CD4-positive, alpha-beta T cell treated with Interleukin-15 for 4 hours (primary cell): ENCODE measurements at places on chromosomes 3 and 15.

- no peak for DNase-seq
Observed at GRCh38 chr3:187943677-187944389, 198.6 kb upstream of the BCL6 start.

DNA sequence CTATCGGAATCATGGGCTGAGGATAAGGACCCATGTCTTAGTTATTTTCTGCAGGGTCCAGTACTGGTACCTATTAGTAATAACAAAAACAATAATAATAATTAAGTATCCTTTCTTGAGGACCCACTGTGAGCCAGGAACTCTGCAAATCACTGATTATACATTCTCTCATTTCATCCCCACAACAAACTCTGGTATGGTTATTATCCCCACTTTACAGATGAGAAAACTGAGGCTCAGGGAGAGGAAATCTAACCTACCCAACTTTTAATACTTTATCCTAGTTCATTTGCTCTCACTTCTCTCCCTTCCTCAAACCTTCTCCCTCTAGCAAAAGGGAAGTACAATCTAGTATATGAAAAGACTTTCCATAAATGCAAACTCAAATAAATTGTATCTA, 528.4 kb upstream of the PROK2 start:
- DNase-seq, result no peak

DNA sequence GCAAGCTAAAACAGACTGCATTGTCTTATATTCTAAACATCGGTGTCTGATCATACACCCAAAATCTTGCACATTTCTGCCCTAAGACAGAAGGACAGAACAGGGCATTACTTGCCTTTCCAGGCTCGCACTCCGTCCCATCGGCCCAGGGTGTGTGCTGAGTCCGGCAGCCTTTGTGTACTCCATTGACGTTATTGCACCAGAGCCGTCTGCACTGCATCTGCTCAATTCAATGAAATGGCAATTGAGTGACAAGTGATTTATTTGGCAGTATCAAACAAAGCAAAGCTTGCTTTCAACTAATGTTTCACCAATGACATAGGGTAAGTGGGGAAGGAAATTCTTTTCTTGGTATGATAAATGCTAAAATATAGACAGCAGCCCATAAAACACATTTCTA, 40.0 kb downstream of the ADAMTS9 start:
- no peak for DNase-seq

- no peak for DNase-seq
Observed at GRCh38 chr15:68275165-68275746, 2.3 kb upstream of the FEM1B start.

- no peak for DNase-seq
Observed at GRCh38 chr3:42157540-42158538, 66.7 kb downstream of the TRAK1 start.

GRCh38 chr3:11498646-11499045, 145.1 kb downstream of the VGLL4 start:
- no peak for DNase-seq

DNA sequence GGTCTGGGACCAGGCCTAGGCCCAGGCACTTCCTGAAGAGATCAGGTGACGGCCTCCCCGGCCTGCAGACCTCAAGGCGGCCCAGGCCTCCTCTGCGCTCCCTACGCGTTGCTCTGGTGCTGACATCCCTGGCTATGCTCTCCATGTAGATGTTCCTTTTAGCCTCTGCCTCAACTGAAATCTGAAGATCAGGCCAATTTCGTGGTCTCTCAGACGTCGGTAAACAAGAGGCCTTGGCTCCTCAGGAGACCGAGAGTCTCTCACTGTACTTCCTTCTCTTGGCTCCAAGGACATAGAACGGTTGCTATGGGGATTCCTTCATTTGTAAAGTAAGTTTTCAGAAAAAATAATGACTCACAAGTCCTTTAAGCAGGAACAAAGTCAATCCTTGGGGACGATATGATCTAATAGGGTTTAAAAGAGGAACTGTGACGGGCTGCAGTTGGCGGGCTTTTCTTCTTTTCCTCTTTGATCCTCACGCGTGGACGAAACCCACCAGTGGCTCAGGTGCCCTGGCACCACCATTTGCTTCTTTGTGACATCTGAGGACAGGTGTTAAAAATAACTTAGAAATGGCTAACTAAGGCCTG, 55.6 kb upstream of the CGNL1 start:
- DNase-seq, result no peak

- no peak for DNase-seq
Observed at GRCh38 chr3:86788371-86788770, 202.6 kb downstream of the VGLL3 start.

DNA sequence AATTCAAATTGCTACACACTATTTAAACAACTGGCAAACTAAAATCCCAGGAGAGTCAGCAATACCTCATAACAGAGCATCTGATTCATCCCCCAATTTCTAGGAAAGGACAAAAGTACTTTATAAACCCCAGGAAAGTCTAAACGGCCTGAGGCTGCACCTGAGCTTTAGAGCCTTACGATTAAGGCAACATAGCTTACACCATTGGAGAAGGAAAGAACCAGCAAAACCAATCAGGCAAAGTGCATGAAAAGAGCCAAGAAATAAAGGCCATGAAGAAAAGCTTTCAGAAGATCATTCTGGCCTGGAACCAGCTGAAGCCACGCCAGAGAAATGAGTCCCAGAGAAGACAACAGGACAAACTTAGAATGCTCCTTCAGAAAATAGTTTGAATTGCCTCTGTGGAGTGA, 48.1 kb downstream of the PTPN9 start:
- no peak for DNase-seq

DNA sequence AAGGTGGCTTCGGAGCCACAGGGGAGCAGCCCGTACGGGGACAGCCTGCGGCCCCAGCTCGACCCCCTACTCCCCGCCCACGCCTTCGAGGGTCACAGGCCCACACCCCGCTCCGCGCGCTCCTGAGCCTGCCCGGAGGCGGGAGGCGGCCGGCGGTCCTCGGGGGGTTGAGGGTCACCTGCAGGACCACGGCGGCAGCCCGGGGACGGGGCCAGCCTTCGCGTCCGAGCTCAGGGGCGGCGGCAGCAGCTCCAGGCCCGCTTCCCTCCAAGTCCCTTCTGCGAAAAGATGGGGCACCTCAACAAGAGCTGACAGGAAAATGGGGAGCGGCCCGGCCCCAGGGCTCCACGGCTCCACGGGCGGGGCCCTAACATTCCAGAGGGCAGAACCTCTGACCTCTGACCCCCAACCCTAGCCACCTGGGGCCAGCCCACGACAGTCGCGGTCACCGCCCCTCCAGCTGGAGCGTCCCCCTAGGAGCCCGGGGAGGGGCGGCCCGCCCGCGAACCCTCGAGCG, 428 bp downstream of the LYSMD4 start:
- DNase-seq, result no peak

DNA sequence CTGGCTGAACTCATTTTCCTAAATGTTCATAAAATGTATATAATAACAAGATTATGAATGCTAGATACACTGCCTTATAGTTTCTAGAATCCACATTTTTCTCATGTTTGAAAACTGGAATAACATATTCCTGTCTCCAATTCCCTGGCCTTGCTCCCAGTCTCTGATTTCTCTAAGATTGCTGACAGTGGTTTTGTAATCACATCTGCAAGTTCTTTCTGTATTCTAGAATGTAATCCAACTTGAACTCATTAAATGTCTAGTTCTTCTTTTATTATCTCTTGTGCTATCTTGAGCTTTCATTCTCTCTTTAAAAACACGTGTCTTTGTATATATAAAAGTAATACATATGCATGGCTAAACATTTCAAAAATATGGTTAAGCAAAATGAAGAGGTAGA, 215.2 kb upstream of the ADAMTS9 start:
- no peak for DNase-seq

DNA sequence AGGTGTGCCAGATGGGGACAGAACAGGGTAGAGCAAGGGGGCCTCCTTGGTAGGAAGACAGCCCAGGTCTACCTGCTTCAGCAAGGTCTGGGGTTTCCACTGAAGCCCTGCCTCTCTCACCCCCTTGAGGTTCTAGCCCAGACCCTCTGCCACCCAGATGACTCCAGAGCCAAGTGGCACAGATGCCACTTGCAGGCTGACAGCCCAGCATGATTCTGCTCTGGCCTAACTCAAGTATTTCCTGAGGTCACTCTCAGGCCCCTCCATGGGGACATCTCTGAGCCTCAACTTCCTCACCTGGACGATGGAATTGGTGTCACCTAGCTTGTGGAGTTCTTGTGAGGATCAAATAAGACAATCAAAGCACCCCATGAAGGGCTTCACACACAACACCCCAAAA, 23.9 kb downstream of the PLXNB1 start:
- DNase-seq, result no peak

- DNase-seq, result no peak
Observed at GRCh38 chr15:78660584-78660983, 19.6 kb upstream of the CHRNB4 start.

DNA sequence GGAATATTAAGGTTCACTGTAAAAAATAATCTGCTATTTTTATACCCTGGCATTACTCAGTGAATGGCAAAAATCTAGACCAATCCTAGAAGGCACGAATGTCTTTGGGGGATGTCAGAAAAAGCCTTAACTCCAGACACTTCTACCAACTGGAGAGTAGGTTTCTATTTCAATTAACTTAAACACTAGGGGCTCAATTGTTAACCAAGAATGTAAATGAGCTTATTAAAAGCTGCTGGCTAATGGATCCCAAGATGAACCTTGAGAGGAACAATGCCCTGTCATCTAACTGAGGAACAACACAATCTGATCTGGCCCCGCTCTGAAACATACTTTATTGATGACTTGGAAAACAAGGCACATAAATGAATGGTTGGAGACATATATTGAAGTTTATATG, 701.4 kb downstream of the FHIT start:
- no peak for DNase-seq

GRCh38 chr3:177603148-177603603, 405.9 kb upstream of the TBL1XR1 start:
- no peak for DNase-seq

DNA sequence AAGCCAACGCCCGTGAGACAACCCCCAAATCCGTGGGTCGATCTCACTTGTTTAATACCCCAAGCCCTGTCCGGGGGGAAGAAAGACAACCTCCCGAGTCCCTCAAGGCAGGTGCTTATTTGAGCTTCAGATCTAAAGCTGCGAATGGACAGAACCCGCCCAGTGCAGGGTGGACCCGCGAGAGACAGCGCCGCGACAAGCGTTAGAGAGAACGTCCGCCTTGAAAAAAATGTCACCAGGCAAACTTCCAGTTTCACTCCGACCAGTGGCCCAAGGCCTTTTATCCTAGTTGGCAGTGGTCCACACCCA, 740 bp upstream of the OXSR1 start:
- DNase-seq, result no peak

DNA sequence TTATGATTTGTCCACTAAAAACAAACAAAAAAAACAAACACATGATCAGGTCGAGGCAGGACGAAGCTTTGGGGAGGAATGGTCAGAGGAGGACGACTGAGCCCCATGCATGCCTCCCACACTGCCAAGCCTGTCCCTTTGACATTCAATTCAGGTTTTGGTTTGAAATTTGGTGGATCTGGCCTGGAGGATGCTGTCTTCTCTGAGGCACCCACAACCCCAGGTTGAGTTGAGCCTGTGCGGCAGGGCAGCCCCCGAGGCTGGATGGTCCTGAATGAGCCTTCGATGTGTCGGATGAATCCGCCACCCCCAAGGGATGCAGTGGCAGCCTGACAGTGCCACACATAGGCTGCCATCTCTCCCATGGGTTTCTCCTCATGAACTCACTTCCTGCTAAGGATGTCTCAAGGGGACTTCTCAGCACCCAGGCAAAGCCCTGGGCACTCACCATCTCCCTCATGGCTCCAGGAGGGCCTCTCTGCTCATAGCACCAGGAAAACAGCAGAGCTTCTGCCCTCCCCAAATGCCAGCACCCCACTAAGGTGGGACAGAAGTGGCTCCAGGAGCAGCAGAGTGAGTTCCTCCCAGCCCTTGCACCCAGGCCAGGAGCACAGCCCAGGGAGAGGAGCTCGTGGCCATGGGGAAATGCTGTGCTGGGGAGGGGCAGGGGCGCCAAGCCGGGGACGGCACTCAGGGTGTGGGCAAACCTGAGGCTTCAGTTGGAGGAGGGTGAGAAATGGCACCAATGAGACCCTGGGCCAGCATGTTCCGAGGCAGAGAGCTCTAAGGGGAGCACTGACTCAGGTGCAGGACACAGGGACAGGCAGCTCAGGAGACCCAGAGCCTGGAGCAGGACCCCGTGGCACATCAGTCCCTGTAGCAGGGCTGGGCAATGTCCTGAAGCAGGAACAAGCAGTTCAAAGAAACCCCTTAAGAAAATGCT, 18.5 kb downstream of the PRR23E start:
- DNase-seq, result no peak

- DNase-seq, result no peak
Observed at GRCh38 chr3:34619990-34620389, 821.6 kb downstream of the PDCD6IP start.

GRCh38 chr3:64215103-64215502, 10.2 kb downstream of the PRICKLE2 start:
- no peak for DNase-seq

DNA sequence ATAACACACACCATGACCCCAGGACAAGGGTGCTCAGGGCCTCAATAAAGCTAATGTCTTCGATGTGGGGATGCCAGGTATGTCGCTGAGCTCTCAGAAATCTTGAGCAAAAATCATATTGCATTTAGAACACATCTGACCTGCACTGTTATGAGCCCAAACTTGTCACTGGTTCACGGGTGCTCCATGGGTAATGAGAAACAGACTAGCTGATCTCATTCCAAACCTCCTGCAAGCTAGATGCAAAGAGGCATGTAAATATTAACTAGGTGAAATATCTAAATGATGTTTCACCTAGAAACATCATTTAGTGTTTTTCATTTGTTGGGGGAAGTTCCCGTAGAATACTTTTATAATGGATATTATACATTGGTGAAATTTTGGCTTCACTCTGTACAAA, 549.4 kb downstream of the OCA2 start:
- no peak for DNase-seq

- no peak for DNase-seq
Observed at GRCh38 chr3:176911579-176911978, 285.7 kb downstream of the TBL1XR1 start.

DNA sequence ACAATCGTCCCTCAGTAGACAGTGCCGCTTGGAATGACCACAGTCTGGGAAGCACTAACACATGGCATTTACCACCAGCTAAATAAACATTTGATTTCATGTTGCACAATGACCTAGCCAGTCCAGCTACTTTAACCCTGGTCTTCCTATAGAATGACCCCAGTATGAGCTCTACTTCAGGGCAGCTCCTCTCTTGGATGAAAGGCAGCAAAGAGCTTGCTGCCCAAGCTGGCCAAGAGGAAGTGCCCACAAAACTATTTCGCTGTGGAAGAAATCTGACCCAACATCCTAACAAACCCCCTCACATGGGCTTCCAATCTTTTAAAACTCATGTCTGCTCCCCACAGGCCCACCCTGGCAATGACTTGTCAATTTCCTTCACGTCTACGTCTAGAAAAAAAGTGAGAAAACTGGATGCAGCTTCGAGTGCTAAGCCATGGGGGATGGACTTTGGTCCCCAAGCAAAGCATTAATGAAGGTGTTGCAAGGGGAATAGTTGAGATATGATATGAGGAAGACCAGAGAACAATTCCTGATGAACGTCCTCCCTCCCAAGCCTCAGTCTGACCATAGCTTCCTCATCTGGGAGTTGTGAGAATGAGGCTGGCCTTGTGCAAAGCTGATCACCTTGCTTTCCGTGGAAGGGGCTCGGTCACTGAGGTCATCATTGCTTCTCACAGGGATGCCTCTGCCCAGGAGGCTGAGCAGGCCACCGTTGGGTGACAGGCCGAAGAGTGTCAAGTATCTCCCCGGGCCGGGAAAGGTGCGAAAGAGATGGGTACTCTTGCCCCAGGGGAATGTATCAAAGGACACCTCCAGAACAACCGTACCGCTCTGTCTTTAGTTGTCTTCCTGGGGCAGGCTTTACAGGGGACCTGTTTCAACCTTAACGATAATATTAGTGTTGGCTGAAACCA, 964 bp downstream of the SLC25A20 start:
- DNase-seq, result no peak
